ENCODE measurements at places on chromosomes 7 and 10.
A peak's percentile ranks its signal among the peaks of the same experiment; 100 is the strongest.

DNA sequence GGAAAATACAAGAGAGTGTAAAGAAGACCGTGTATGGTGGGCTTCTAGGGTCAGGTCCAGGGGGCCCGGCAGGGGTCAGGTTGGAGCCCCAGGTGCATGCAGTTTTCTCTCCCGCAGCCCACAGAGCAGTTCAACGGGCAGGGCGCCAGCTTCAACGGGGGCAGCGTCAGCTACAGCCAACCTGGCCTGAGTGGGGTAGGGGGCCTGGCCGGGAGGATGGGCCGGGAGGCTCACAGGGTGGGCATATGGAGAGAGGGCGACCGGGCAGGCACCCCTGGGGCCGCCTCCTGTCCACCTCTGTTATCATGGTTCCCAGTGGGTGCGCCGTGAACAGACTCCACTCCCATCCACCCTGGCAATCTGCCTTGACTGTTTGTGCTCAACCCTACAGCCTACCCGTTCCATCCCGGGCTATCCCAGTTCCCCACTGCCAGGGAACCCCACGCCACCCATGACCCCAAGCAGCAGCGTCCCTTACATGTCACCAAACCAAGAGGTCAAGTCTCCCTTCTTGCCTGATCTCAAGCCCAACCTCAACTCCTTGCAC lies 11.5 kb downstream of the ZMIZ2 start:
- no peak for DNase-seq

- DNase-seq, result no peak
Measured at GRCh38 chr7:106357675-106358074, 72.9 kb upstream of the NAMPT start.

DNA sequence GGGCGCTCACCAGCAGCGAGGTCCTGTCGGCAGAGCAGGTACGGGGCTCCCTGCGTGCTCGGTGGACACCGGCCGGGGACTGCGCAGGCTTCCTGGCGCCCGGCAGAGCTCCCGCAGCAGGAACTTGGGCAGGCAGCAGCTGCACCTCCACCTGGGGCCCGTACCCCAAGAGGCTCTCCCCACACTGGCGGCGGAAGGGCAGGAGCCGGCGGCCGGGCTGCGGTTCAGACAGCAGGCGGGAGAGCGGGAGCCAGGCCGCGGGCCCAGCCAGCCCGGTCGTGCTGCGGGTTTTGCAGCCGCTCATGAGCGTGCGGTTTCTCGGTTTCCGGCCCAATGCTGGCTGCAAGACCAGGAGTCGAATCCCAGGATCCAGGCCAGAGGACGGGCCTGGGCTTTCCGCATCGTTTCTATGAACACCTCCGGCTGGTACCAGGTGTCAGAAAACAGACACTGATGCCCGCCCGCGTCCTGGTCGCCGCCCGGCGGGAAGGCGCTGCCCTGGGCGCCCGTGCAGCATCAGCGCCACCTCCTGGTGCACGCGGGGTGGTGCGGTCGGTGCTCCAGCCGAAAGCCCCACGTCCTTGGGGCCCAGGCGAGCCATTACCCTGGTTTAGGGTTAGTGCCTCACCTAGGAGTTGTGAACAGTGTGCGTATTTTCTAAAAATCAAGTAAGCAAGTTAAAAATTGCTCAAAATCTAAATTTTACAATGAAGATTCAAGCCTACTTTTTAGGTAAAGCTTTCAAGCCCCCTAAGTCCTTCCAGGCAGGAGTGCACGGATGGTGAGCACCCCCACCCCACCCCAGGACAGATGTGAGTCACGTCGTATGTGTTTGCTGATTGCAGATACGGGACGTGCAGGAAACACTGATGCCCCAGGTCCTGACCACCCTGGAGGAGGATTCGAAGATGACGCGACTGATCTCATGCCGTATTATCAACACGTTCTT lies 47.4 kb upstream of the PRKAR1B start:
- peak; percentile 11 for DNase-seq

- no peak for DNase-seq
Measured at GRCh38 chr7:134954197-134955082, 31.9 kb upstream of the AGBL3 start.

DNA sequence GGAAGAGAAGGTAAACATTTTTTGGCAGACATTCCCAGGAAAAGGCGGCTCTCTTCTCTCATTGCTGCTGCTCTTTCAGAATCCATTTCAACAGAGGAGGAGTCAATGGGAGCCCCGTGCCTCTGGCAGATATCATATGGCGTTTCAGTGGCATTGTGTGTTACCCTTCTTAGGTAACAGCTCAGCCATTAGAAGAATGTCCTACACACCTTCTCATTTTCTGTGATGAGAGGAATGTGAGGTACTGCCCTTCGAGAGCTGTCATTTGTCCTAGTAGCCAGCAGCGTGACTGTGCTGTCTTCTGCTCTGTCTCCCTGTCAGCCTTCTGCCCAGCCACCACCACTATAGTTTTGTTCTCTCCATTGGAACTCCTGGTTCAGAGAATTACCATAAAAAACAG lies 102.4 kb downstream of the EGFR start:
- no peak for DNase-seq

GRCh38 chr7:110522761-110523200 lies 568.1 kb upstream of the LRRN3 start:
- DNase-seq, result no peak

DNA sequence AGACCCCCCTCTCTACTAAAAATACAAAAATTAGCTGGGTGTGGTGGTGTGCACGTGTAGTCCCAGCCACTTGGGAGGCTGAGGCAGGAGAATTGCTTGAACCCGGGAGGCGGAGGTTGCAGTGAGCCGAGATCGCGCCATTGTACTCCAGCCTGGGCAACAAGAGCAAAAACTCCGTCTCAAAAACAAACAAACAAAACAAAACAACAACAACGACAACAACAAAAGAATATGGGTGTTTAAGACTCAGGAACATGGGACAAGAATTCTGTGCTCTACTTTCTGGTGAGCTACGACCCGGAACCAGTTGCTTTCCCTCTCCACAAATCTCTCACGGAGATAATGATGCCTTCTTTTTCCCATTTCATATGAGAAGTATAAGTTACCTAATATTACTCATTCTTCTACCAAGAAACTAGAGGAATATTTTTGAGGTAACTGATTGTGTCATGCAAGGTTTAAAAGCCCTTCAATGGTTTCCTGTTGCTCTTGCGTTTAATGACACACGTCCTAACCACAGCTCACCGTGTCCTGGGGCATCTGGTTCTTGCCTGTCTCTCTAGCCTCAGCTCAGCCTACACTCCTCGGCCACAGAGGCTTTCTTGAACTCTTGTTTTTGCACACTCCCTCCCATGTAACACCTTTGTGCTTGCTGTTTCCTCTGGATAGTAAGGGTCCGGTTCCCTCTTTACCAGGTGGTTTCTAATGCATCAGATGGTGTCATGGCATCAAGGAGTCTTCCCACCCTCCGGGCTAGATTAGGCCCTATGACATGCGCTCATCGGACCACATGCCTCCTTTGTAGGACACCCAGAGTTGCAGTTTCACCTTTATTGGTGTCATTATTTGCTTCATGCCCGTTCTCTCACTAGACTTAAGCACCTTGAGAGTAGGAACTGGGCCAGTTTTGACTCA lies 67.5 kb downstream of the PFKFB3 start:
- DNase-seq, result peak; percentile 29

GRCh38 chr7:22356701-22357310 lies at the start of gene RAPGEF5:
Gene RAPGEF5 (minus strand): TSS chr7:22357154. CDS start chr7:22357060, 94 bp downstream.
- no peak for DNase-seq

All from stimulated activated CD8-positive, alpha-beta memory T cell treated with anti-CD3 and anti-CD28 coated beads, Interleukin-4, amount 100 ng/mL, for 1 hour (primary cell).